Activated CD4-positive, CD25-positive, alpha-beta regulatory T cell treated with anti-CD3 and anti-CD28 coated beads, Interleukin-2, amount 50 U/mL, for 16 hours (primary cell): ENCODE measurements at places on chromosomes 12 and 14.

- no peak for DNase-seq
Observed at GRCh38 chr12:110677982-110678381, 10.9 kb downstream of the HVCN1 start.

DNA sequence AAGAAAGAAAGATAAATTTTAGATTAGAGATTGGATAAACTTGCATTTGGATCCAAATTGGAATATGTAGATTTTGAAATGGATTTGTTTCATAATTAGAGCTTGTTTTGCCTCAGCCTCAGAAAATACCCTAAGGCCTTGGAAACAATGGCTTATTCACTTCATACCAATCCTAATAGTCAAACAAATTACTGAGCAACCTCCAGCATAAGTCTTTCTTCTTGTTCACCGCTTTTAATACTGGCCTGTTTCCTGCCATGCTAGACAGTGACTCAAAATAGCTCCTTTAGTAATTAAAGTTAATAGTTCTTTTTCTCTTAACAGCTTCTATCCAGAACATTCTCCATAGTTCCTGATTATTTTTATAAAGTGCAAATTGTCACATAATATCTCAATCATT lies 110.9 kb upstream of the DNM1L start:
- no peak for DNase-seq

- DNase-seq, result no peak
Observed at GRCh38 chr14:85122690-85123089, 407.3 kb upstream of the FLRT2 start.

DNA sequence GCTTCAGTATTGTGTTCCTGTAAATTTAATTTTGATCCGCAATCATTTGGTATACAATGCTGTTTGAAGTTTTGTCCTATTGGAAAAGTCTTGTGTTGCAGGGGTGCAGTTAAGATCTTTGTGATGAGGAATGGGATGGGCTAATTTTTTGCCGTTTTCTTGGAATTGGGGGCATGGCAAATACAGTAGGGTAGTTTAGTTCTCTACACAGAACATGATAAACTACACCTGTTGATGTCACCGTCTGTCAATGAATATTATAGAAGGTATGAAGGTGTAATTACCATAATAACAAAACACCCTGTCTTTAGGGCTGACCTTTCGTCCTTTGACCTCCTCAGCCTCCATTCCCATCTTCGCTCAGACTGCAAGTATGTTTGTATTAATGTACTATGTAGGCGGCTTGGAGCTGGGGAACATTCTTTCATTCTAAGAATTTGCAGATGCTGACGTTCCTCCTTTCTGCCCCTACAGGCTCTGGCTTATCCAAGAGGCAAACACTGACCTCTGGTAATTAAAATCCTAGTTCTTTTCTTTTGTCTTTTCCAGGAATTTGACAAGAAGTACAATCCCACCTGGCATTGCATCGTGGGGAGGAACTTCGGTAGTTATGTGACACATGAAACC lies 1.7 kb downstream of the DYNLL1 start:
- DNase-seq, result no peak

- no peak for DNase-seq
Observed at GRCh38 chr14:45698462-45699134, 445.6 kb upstream of the MIS18BP1 start.

GRCh38 chr14:39666386-39666785 lies 234.2 kb upstream of the FBXO33 start:
- no peak for DNase-seq
